Activated CD4-positive, CD25-positive, alpha-beta regulatory T cell treated with anti-CD3 and anti-CD28 coated beads, Interleukin-2, amount 50 U/mL, for 24 hours (primary cell): ENCODE measurements at places on chromosomes 16 and 17.

DNA sequence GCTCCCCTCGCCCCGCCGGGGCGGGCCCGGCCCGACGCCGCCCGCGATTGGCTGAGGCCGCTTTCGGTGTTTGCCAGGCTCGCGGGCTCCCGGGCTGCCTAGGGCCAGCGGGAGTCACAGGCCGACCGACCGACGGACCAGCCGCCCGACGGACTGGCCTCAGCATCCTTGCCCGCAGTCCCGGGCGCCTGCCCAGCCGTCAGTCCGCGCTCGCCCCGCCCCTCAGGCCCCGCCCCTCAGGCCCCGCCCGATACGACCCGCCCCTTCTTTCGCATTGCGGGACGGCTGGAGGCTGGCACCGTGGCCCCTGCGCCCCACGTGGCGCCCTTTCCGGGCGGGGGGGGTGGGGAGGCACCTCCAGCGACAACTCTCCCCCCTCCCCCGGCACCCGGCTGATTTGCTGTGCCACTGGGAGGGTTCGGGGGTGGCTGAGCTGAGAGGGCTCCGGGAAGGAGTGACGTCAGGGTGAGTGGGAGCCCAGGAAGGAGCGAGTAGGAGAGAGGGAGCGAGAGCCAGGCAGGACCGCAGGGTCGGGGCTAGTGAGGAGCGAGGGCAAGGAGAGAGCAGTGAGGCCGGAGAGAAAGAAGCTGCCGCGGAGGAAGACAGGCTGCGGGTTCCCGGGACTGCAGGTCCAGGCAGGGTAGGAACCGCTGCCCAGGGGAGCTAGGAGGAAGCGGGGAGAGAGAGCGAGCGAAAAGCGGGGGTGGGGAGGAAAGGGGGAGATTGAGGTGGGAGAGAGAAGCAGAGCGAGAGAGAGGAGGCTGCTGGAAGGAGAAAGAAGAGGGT is at the start of gene ASPHD1:
TSS of gene ASPHD1 (plus strand) at position 387 of the 786 bp plus-strand sequence. CDS start 484 bp downstream, outside the sequence.
- ATAC-seq: peak; percentile 91

DNA sequence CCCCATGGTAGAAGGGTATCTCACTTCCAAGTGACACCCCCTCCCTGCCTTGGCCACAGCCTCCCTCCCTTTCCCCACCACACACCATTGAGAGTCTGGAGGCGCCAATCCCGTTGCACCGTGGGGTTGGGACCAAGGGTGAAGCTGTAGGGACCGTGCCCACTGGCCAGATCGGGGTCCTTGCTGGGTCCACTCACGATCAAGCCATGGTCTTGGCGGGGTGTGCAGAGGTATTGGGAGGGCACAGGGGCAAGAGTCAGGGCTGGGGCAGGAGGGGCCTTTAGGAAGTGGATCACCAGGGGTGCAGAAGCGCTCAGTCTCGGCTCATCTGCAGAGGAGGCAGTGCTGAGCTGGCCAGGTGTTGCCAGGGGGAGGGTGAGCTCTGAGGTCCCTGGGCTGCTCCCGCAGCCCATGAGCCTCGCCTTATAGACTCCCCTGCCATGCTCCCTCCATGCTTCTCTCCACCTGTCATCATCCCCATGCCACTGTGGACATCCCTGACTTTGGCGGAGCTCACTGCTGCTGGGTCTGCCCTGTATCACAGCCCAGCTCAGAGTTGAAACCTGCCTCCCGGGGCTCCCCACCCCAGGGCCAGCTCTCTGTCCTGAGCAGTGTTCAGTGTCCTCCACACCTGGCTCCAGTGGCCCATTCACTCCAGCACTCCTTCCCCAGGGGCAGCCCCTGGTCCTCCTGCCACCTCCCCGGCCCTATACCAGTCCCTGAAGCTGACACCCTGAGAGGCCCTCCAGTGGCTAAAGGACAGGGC is 8.3 kb downstream of the CDH16 start:
- no peak for ATAC-seq

DNA sequence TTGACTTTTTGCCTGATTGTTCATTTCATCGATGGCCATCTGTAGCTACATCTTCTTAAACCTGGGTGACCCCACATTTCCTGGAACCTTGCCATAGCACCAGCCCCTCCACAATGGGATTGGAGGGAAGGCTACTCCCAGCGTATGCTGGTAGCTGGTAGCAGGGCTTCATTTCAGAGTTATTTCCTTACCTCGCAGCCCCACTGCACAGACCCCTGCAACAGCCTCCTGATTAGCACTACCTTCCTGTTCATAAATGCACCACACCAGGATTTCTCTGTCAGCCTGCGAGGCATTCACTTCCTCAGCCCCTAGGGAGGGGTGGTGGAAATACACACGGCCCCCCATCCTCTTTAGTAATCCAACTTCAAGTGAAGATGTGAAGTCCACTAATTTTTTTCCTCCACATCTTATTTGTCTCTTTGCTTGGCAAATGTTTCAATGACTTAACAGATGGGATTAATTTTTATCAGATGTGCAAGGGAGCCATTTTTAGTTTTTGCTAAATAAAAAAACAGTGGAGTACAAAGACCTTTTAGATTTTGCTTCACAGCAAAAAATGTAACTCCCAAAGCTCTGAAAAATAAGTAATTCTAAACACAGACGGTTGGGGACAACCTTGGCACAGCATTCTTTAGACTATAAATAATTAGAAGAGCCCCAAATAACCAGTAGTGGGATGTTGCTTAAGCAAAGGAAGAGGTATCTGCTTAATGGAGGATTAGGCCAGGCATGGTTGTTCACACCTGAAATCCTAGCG is 76.6 kb downstream of the CLEC16A start:
- ATAC-seq: no peak

DNA sequence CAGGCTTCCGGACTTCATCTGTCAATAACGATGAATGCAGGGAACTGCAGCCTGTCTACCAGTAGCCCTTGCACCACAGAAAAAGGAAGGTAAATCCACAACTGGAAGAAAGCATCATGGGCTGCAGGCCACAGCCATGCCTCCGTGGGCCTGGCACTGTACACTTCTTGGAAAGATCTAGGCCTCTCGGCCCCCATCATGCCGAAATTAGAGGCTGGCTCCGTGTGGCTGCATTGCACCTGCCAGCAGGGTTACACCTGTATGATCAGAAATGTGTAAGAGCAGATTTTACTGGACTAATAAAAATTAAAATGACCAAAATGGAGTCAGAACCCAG is 52.2 kb downstream of the SDK2 start:
- no peak for ATAC-seq

DNA sequence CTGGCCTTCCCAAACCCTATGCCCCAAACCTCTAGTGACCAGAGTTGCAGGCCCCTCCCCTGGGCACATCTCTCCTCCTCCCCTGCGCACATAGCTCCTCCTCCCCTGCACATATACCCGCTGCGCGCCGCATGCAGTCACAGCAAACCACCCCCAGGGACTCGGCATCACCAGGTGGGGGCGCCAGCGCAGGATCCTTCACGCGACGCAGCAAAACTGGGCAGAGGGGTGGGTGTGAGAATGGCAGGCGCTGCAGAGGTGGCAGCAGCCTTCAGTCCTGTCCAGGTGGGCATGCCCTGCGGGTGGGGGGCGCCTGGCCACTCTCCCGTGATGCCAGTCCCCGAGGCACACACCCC is 5.6 kb downstream of the CORO6 start:
- ATAC-seq: peak; percentile 72

GRCh38 chr16:86297866-86298757 is 212.2 kb upstream of the FOXF1 start:
- no peak for ATAC-seq

DNA sequence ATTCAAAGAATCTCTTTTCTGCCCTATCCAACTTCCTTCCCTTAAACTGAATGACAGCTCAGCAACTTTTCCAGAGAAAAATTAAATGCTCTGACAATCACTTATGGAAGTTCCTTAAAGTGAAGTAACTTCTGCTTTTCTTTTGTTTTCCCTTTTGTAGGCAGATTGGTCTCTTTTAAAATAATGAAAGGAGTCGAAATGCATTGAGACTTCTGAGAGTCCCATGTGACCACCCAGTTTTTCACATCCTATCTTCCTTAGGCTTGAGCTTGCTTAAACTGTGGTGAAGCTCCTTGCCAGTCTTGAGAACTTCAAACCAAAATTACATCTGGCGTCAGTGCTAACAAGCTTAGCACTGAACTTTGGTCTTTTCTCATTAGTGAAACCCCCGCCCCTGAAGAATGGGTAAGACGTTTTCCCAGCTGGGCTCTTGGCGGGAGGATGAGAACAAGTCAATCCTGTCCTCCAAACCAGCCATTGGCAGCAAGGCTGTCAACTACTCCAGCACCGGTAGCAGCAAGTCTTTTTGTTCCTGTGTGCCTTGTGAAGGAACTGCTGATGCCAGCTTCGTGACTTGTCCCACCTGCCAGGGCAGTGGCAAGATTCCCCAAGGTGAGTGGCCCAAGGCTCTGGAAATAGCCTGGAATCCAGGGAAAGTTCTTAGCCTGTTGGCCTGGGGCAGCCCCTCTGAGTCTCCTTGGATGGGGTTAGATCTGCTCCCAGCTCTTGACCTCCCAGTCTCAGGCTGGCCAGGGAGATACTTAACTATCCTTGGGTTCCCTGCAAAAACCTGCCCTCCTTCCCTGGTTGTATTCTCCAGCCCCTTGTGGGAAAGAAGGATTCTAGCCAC is 1.2 kb downstream of the TMEM106A start:
- no peak for ATAC-seq

GRCh38 chr17:8463099-8463498 is 27.4 kb downstream of the NDEL1 start:
- ATAC-seq: no peak

GRCh38 chr17:4219241-4219640 is 44.5 kb downstream of the ANKFY1 start:
- no peak for ATAC-seq

DNA sequence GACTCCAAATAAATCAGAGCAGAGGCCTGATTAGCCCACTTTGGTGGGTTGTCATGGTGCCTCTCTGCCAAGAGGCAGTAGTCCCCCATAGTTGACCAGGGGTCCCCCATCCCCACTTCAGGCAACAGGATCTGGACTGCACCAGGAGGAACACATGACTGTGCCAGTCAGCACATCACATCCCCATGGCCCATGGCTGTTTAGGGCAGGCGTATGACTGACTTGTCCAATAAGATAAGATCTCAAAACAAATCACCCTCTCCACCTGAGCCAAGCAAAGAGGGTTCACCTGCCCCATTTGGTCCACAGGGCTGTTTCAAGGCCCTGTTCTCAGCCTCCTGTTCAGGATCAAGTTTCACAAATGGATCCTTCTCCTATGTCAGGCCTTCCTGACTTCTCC is 93.3 kb downstream of the C16orf78 start:
- ATAC-seq: no peak

DNA sequence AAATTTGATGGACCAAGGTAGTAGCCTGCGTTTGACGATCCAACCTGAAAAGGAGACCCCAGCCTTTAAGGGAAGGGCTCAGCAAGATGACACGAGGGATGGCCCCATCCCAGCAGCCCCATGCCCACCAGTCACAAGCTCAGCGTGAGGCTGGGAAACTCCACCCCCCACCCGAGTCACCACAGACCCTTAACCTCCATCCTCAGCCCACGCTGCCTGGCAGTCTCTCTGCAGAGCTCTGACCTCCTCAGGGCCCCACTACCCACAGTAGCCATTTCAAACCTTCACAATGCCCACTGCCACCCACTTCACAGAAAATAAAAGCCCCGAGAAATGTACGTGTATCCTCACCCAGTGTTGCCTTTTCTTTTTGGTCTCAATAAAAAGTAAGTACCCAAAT is 18.7 kb downstream of the USP36 start:
- no peak for ATAC-seq

DNA sequence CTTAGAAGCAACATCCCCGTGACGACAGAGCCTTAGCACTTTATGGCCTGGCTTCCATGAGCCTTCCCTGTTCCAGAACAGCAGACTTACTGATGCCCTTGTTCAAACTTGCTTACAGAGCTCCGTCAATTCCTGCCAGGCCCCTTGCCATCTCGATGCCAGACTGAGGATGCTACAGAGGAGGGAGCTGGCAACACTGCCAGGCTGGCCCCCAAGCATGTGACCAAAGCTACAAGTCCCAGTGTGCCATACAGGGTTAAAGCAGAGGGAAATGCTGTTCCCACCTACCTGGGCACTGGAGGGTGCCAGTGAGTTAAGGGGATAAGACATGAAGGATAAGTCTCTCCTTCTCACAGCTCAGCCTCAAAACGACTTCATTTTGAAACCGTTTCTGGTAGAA is 33.5 kb upstream of the SREBF1 start:
- ATAC-seq: no peak

GRCh38 chr16:31138621-31139578 is 3.4 kb upstream of the PRSS8 start:
- no peak for ATAC-seq

GRCh38 chr17:47776330-47777197 is 43.5 kb downstream of the TBX21 start:
- peak; percentile 81 for ATAC-seq

DNA sequence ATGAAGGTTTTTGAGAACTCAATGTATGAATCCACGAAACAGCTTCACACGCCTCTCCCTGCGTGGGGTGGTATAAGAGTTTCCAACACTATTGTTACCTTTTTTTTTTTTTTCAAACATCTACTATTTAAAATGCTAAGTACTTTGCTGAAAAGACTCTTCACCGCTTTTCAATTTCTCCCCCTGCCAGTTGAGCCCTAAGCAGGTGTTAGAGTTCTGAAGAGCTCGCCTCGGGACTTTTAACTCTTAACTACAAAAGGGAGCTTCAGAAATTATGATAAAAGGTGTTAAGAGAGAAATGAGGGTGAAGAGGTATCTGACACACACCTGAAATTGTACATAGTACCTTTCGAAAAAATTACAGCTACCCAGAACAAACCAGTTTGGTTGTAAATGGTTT is 20.9 kb upstream of the PSMD7 start:
- no peak for ATAC-seq

GRCh38 chr16:77596261-77596660 is 126.1 kb upstream of the NUDT7 start:
- no peak for ATAC-seq
